Stomach (tissue), 19 donors: ENCODE measurements at places on chromosomes 2 and 18. TPM values are rescaled to one million over a fixed set of nuclear protein-coding genes. Genes with fewer than 3 reads are reported as not detected.

- H3K27me3 ChIP-seq: no peaks in the 10 kb centered on the region
- no peak for DNase-seq
- peaks cover 82% of the 10 kb centered on the region for H3K36me3 ChIP-seq
- no peak overlapping the region for H3K4me3 ChIP-seq
- H3K4me1 ChIP-seq: peaks cover 7% of the 10 kb centered on the region
- H3K27ac ChIP-seq: no peak overlapping the region
These were observed 53.6 kb downstream of the CCDC93 start for GRCh38 chr2:117960231-117960630.

DNA sequence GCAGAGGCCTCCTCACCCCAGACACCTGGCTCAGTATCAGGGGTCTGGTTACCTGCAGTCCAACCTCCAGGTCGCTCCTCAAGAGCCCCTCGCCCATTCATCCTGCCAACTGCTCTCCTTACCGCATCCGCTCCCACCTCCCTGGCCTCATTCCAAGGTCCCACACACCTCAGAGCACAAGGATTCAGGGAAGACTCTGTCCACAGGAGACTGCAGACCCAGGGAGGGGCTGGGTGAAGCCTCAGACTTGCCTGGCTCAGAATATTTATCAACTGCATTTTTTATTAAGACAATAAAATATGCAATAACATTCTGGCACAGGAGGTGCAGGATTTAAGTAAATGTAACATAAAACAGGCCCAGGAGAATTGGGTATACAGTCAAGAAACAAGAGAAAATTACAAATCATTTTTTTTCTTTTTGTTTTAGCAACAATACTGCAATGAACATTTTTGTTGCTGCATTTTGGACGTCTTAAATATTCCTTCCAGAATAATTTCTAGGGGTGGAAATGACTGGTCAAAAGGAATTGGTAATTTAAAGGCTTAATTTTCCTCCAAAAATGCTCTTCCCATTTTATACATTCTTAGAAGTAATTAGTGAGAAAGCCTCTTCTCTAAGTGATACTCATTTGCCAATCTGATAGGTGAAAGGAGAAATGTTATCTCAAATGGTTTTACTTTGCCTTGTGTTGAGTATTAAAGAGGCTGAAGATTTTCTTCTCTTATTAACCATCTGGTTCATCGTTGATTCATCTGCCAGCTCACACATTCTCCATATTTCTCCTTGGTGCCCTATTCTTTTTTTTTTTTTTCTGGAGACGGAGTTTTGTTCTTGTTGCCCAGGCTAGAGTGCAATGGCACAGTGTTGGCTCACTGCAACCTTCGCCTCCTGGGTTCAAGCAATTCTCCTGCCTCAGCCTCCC lies 42.5 kb downstream of the TEX44 start:
- DNase-seq: no peak
- H3K4me1 ChIP-seq: peaks cover 2% of the 10 kb centered on the region
- H3K27ac ChIP-seq: peak overlapping the region; percentile 63
- no peaks in the 10 kb centered on the region for H3K36me3 ChIP-seq
- H3K27me3 ChIP-seq: no peaks in the 10 kb centered on the region

- no peak overlapping the region for H3K27ac ChIP-seq
- no peak for DNase-seq
- no peaks in the 10 kb centered on the region for H3K27me3 ChIP-seq
- no peaks in the 10 kb centered on the region for H3K36me3 ChIP-seq
- H3K4me3 ChIP-seq: no peak overlapping the region
- H3K4me1 ChIP-seq: no peaks in the 10 kb centered on the region
These were observed 508.1 kb downstream of the EIPR1 start for GRCh38 chr2:2869553-2869952.

The RUFY4 gene
- total RNA-seq: not detected

The LYPD1 gene
- total RNA-seq: not detected

- H3K4me1 ChIP-seq: no peaks in the 10 kb centered on the region
- H3K36me3 ChIP-seq: no peaks in the 10 kb centered on the region
- no peak overlapping the region for H3K27ac ChIP-seq
- H3K27me3 ChIP-seq: no peaks in the 10 kb centered on the region
- no peak overlapping the region for H3K4me3 ChIP-seq
- DNase-seq: no peak
These were observed 199.2 kb downstream of the TGIF1 start for GRCh38 chr18:3649135-3649632.

DNA sequence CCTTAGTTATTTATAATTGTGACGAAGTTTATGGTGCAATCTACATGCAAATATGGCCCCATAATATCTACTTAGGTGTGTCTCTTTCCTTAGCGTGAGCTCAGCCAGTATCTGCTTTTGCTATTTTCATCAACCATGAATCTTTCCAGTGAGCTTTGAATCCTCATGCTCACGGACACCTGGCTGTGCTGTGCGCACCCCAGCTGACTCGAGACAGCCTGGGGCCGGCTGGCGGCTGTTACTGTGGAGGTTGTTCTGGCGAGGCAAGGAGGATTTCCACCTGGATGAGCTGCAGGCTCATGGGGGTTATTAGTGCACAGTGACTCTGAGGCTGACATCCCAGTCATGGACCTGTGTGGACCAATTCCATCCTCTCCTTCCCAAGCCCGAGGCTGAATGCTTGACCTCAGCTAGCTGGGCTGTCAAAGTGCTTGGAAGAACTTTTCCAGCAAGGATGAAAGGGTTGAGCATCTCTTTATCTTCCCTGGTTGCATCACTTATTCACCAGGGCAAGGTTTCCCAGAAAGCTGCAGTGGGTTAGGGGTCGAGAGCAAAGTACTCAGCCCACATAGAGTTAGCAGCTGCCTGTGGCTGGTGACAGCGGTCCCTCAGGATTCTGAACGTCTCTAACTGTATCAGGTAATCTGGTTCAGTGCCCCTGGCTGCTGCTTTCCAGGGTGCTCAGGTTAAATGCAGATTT lies 141.7 kb downstream of the ARL4C start:
- H3K36me3 ChIP-seq: no peaks in the 10 kb centered on the region
- no peak overlapping the region for H3K4me3 ChIP-seq
- no peak overlapping the region for H3K27ac ChIP-seq
- no peak for DNase-seq
- H3K27me3 ChIP-seq: no peaks in the 10 kb centered on the region
- no peaks in the 10 kb centered on the region for H3K4me1 ChIP-seq

- no peak for DNase-seq
- H3K36me3 ChIP-seq: no peaks in the 10 kb centered on the region
- H3K27ac ChIP-seq: no peak overlapping the region
- H3K4me3 ChIP-seq: no peak overlapping the region
- peaks cover 5% of the 10 kb centered on the region for H3K27me3 ChIP-seq
These were observed 32.6 kb downstream of the FBXO15 start for GRCh38 chr18:74115046-74115445.

The CFC1B gene
- total RNA-seq: 1.3 TPM
